ENCODE measurements at places on chromosomes 4 and X.

- DNase-seq = no peak
Observed at GRCh38 chr4:4866124-4866865, 6.8 kb downstream of the MSX1 start.

- no peak for DNase-seq
Observed at GRCh38 chr4:54587107-54587891, 70.5 kb upstream of the KIT start.

GRCh38 chr4:169439244-169439643 is 168.5 kb upstream of the SH3RF1 start:
- DNase-seq = no peak

- no peak for DNase-seq
Observed at GRCh38 chrX:97672608-97673007, 788.9 kb downstream of the RPA4 start.

DNA sequence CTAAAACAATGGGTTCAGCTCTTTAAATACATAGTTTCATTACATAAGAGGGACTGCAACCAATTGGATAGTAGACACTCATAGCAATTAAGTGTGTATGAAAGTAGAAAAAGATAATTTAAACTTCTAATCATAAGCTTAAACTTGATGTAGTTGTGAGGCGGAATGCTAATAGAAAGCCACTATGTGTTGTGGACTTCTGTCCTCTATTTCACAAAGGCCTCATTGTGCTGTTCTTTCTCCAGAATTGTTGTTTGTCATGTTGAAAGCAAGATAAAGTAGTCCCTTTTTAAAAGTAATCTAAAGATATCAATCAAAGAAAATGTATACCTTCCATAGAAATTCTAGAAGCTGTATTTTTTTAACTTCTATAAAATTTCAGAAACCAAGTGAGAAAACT is 329.4 kb downstream of the KLHL4 start:
- DNase-seq = no peak

DNA sequence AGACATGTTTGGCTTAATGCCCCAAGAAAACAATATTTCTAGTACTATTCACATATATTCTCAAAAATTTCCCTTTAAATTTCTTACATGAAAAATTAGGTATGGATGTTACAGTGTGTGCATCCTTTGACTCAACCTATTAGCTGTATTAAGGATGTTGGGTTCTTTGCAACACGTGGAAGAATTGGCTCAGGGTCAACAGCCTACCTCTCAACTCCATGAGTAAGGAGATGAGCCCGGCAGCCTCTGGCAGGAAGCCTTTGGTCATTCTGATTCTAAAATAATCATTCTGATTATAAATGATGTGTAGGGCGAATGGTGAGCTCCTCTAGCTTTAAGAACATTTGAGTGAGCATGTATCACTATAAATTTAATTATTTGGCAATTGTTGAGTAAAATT is 148.0 kb upstream of the WDFY3 start:
- DNase-seq = no peak

DNA sequence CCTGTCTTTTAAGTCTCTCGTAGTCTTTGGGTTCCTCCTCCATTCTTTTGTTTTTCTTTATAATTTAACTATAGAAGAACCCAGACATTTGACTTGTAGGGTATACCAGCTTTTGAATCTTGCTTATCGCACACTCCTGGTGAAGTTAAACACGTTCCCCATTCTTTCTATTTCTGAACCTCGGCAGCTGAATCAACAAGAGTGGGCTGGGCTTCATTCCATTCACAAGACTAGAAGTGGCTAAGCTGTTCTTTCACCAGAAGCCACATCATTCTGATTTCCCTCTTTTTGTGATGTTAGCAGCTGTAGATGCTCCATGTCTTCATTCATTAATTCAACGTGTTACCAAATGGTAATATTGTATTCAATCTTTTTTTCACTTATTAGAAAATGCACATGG is 167.9 kb downstream of the CORIN start:
- no peak for DNase-seq

DNA sequence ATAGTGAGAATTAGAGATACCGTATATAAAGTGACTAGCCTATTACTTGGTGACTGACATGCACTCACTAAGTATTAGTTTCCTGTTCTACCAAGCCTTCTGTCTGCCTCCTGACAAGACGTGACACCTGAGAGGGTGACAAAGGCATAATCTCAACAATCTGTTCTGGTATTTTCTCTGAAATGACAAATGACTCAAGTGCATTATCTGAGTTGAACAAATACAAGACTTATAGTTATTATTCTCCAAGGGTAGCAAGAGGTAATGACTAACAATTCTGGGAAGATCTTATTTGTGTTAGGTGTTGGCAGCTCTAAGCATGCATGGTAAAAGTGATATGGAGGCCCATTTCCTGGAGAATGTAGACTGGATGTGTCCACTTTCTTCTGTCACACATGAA is 60.6 kb downstream of the SYTL5 start:
- no peak for DNase-seq

DNA sequence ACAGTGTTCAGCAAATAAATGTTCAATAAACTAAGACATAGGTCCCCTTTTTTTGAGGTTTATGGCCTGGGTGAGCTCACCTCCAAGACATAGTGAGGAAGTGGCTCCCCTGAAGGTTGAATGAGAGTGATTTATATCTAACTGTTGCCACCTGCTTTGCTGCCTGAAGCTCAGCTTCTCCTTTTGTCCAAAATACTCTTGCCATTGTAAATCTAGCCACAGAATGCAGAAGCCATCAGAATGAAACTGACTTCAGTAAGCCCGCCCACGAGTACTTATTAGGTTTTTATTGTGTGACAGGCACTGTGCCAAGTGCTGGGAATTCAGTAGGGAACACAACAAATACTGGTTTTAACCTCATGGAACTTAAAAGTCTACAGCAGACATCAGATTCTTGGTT is 18.0 kb downstream of the SPINK2 start:
- no peak for DNase-seq

GRCh38 chrX:72125331-72126047 is 6.2 kb downstream of the RTL5 start:
- DNase-seq = no peak

DNA sequence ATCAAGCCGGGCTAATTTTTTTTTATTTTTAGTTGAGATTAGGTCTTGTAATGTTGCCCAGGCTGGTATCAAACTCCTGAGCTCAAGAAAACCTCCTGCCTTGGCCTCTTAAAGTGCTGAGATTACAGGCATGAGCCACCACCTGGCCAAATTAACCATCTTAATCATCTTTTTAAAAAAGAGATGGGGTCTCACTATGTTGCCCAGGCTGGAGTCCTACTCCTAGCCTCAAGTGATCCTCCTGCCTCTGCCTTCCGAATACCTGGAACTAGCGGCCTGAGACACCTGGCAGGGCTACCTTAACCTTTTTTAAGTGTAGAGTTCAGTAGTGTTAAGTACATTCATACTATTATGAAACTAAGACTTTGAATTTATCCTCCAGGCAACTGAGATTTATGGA is 1.7 kb upstream of the RPS3A start:
- no peak for DNase-seq

DNA sequence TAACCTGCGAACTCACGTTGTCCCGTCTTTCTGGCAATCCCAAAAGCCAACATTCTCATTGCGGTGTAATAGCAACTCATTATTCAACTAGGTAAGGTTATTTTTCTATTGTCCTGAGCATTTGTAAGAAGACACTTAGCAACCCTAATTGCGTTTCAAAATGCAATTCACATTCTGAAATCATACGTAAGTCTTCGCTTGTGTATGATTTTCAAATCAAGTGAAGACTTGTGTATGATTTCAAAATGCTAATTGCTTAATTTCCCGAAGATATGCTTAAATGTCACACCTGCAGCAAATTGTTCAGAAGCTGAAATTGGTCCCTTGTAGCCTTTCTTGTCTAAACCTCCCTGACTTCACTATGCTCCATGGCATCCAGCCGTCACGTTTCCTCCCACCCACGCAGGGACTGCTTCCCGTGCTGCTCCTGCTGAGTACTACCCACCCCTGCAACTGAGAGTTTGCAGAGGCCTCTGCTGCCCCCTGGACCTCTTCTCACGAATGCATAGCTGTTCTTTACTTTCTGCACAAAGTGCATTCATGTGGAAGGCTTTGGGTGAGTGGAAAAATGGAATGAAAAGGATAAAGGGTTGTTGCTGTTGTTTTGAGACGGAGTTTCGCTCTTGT is 40.8 kb upstream of the CLDN24 start:
- no peak for DNase-seq

DNA sequence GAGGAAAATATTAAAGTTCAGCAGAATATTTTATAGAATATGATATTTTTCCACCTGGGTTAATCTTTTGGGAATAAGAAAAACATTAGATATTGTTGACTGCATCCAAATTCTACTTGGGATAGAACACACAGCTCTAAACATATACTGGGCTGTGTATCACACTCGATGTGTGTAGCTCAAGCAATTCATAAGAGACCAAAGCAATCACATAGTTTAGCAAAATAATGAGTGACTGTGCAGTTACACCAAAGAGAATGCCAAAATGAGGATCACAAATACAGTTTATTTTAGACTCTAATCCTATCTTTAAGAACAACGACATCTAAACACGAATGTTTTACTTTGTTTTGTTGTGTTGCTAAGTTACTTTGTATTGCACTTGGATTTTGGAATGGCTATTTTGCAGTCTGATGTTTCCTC is 101.2 kb downstream of the CBR4 start:
- no peak for DNase-seq

- DNase-seq = peak; percentile 63
Observed at GRCh38 chrX:153723351-153724251, 586 bp downstream of the BCAP31 start.

DNA sequence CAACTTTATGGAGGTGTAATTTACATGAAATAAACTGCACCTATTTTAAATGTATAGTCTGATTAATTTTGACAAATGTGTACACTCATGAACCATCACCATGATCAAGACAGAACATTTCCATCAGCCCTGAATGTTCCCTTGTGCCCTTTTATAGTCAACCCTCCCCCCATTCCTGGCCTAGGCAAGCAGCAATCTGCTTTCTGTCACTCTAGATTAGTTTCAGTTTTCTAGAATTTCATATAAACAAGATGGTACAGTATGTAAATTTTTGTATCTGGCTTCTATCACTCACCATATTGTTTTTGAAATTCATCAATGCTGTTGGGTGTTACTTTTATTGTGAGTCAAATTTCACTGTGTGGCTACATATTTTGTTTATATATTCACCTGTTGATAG is 234.2 kb upstream of the RPS6KA3 start:
- no peak for DNase-seq

DNA sequence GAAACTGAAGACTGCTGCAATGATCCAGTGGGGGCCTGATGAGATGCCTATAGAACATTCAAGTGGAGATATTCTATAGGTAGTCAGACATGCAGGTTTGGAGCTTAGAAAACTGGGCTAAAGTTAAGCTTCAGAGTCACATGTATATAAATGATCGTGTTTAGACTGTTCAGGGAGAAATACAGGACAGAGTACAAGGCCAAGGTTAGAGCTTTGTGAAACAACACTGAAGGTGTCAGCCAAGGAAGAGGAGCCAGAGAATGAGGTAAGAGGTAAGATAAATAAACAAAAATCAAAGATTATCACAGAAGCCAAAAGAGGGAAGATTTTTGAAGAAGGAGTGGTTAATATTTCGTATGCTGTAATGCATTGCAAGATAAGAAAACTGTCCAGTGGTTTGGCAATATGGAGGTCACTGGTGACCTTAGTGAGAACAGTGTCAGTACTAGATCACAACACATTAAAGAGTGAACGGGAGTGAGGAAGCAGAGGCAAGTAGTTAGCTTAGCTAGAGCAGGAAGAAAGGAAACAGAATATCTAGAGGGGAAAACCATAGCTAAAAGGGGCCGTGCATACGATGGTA is 58.0 kb upstream of the KLHL13 start:
- DNase-seq = no peak

DNA sequence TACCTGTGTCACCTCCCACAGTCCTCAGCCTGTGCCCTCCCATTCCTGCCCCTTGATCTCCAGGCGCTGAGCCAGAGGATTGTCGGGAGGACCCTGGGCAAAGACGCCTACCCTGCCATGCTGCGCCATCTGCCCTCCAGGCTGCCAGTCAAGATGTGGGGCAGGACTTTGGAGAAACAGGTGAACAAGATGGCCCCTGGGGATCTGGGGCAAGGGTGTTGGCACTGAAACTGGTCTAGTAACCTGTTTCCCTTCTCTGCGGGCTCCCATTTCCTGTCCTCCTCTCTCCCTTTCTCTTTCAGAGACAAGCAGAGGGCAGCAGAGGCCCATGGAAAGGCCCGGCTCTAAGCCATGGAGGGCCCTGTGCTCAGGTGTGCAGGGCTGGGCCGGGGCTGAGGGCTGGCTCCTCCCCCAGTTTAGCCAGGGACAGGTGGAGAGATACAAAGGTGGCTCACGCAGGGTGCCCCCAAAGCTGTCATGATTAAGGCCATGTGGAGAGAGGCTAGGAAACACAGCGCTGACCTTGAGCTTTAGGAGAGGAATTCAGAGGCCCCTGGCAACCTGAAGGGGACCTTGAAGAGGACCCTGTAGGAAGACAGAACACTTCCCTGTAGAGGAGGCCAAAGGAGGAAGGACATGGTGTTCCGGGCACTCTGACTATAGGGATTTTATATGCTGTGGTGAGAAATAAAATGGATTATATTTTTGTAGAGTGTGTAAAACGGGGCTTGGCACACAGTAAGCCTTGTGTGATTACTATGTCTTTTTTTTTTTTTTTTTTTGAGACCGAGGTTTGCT is at the start of gene GLOD5:
Gene GLOD5 (plus strand): TSS at position 74 of the 798 bp plus-strand sequence. CDS start 44 bp downstream, at position 118.
- DNase-seq = no peak

GRCh38 chr4:38625508-38625907 is 38.5 kb upstream of the KLF3 start:
- DNase-seq = no peak

DNA sequence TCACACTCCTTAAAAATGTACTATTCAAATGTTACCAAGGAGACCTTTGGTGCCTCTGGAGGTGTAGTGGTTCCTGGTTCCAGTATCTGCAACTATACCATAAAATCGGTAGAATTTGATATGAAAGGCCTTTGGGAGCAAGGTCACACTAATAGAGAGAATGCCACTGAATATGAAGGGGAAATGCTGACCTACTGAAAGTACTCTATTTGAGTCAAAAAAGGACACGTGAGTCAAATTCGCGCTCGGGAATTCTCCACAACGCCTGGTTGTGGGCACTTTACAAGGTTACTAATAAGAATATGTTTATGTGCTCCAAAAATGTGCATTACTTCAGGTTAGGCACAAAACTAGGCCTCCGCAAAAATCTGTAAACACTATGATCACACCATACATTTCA is 39.5 kb upstream of the RELL1 start:
- no peak for DNase-seq

- no peak for DNase-seq
Observed at GRCh38 chr4:23788460-23788859, 101.4 kb downstream of the PPARGC1A start.

GRCh38 chr4:55074386-55074785 is 51.0 kb downstream of the KDR start:
- DNase-seq = no peak

- no peak for DNase-seq
Observed at GRCh38 chr4:692771-693554, 4.0 kb upstream of the SLC49A3 start.

- no peak for DNase-seq
Observed at GRCh38 chrX:152798945-152799344, 29.5 kb upstream of the MAGEA6 start.

GRCh38 chrX:44071070-44071645 is 98.0 kb upstream of the NDP start:
- DNase-seq = no peak
